Femur (tissue), 1 donor: ENCODE measurements at places on chromosomes 12 and 14.

- no peak for DNase-seq
Measured at GRCh38 chr12:86254399-86255107, 1.6 kb downstream of the MGAT4C start.

GRCh38 chr12:104122298-104122697 lies 15.7 kb downstream of the NFYB start:
- no peak for DNase-seq

- no peak for DNase-seq
Measured at GRCh38 chr14:81839056-81839455, 305.4 kb upstream of the SEL1L start.

GRCh38 chr14:98736701-98737338 lies 535.2 kb downstream of the BCL11B start:
- no peak for DNase-seq

DNA sequence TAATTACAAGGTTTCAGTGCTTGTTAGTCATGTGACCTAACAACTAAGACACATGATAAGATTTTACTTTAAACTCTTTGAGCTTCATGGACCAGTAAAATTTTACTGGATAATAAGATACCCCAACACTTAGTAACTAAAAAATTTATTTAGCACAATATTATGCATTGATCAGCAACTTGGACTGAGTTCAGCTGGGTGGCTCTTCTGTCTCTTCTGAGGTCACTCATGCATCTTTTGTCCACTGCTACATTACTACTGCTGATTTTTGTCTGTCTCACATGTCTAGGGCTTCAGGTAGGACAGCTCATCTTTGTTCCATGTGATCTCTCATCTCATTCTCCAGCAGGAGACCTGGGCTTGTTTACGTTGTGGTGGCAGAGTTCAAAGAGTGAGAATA lies 370.2 kb upstream of the TMTC1 start:
- no peak for DNase-seq

- DNase-seq: no peak
Measured at GRCh38 chr14:99535448-99535847, 54.2 kb downstream of the CCNK start.

DNA sequence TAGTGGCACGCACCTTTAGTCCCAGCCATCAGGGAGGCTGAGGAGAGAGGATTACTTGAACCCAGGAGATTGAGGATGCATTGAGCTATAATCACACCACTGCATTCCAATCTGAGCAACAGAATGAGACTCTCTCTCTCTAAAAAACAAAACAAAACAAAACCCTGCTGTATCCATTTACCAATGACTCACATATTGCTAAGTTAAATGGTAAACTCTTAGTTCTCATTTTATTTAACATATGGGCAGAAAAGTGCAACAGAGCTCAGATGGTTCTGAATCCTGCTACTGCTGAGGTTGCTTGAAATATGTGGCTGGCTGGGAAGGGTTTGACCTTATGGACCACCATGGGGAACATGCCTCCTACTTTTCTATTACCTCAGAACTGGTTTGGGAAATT lies 33.7 kb upstream of the CCNT1 start:
- DNase-seq: no peak

GRCh38 chr14:38073641-38074040 lies 134.1 kb upstream of the SSTR1 start:
- DNase-seq: no peak

GRCh38 chr12:110590806-110591326 lies 7.7 kb upstream of the PPTC7 start:
- DNase-seq: no peak

DNA sequence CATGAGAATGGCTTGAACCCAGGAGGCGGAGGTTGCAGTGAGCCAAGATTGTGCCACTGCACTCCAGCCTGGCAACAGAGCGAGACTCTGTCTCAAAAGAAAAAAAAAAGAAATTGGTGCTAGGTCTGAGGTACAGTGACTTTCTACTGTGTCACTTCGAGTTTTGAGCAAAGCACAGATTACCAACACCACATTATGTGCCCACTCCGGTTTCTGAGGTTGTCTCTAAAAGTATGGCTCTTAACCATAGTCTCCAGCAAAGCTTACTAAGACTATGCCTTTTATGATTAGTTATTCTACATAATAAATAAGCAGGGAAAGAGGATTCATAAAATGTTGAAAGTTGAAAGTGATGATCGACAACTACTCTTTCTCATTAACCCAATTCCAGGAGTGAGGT lies 8.0 kb downstream of the RBM23 start:
- DNase-seq: no peak

- no peak for DNase-seq
Measured at GRCh38 chr12:31923063-31923412, 36.2 kb upstream of the RESF1 start.

DNA sequence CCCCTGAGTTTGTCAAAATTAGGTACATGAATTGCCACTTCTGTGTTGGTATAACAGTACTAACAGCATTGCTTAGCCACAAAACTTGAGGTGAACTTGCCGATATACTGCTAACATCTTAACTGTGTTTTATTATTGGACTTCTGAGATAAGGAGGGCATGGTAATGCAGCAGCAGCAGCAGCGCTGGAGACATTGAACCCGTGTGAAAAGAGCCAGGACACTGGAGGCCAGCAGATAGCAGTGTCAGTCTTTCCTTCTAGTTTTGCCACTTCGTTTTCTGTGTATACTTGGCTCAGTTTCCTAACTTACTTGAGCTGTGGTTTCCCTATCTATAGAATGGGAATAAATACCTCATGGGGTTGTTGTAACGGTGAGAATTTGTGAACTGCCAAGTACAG lies 82.7 kb downstream of the KTN1 start:
- DNase-seq: no peak

- no peak for DNase-seq
Measured at GRCh38 chr14:95645389-95645996, 40.7 kb upstream of the TCL1B start.

GRCh38 chr12:3713947-3714346 lies 39.0 kb downstream of the CRACR2A start:
- no peak for DNase-seq

GRCh38 chr14:101358320-101359125 lies 202.8 kb upstream of the DIO3 start:
- no peak for DNase-seq
